ENCODE measurements at places on chromosomes 1 and 21. TPM values are rescaled to one million over a fixed set of nuclear protein-coding genes. Genes with fewer than 3 reads are reported as not detected.

DNA sequence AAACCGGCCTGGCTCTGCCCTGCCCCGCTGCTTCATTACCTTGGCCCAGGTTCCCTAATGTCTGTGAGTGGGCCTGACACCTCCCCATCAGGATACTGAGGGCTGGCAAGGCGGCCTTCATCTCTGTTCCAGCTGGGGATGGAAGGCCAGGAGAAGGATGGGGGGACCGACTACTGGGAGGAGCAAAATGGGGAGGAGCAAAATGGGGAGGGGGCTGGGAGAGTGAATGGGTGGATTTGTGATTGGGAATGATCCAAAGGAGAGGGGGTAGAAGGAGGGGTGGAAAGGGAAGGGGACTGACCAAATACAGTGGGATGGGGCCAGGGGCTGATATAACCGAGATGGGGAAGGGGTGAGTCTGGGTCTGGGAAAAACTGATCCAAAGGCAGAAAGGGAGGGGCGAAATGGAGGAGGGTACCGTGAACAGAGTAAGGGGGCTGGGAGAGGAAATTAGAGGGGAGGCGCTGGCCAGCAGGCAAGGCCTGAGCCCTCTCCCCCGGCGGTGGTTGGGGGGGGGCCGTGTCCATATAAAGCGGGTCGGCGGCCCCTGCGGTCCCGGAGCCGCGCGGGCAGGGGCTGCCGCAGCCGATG lies at the start of gene FOXE3:
Gene FOXE3 (plus strand): TSS at position 558 of the 591 bp plus-strand sequence. CDS start 31 bp downstream, at position 589.
- no peak for DNase-seq

GRCh38 chr1:27380766-27381733 lies 2.1 kb downstream of the CD164L2 start:
- DNase-seq: no peak

DNA sequence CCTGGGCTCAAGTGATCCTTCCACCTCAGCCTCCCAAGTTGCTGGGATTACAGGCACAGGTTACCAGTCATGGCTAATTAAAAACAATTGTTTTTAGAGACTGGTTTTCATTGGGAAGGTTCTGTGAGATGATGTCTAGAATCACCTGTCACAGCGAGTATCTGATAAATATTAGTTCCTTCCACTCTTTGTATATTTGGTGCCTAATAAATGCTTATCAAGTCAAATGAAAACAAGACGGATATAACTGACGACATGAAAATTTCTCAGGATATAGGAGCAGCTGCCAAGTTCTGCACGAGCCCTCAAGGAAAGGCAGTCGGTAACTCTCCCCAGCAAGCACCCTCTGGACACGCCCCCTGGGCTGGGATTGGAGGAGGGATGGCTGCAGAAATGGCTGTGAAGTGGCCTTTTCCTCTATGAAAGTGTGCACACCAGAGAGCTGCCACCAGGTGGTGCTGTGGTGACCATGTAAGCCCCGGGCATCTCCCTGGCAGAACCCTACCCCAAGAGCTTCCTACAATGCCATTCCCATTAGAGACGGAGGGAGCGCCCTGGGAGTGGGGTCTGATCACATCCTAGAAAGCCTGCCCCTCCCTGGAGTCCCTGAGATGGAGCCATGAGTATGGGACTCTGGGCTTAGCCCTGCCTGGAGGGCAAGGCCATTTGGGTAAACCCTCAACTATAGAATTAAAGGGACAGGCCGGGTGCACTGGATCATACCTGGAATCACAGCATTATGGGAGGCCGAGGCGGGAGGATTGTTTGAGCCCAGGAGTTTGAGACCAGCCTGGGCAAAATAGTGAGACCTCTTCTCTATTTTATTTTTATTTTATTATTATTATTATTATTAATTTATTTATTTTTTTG lies 50.9 kb downstream of the HTR6 start:
- peak; percentile 92 for DNase-seq

GRCh38 chr1:239446611-239447010 lies 60.2 kb downstream of the CHRM3 start:
- DNase-seq: no peak

DNA sequence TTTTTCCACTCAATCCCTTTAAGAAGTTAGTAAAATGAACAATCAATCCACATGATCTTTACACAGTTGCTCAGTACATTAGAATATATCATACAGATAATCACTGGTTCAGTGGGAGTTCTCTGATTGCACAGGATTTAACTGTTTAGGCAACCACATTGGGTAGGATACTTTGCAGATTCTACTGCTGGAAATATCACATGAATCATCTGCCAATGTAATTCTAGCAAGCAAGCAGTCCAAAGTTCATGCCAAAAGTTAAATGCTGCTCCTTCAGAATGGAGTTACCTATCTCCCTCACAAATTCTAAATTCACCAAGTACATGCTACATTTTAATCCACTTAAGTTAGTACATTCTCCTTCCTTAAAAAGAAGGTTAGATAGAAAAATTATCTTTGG lies 52.4 kb downstream of the NEGR1 start:
- DNase-seq: no peak

GRCh38 chr1:155717041-155717440 lies 28.1 kb downstream of the DAP3 start:
- DNase-seq: no peak

GRCh38 chr1:68814067-68814466 lies 317.2 kb upstream of the DEPDC1 start:
- no peak for DNase-seq

- DNase-seq: no peak
Observed at GRCh38 chr1:116988248-116988647, 13.3 kb upstream of the CD101 start.

GRCh38 chr1:16418823-16419425 lies 18.3 kb downstream of the SPATA21 start:
- no peak for DNase-seq

- DNase-seq: no peak
Observed at GRCh38 chr1:230923176-230923575, 54.9 kb upstream of the C1orf198 start.

GRCh38 chr1:210407207-210407886 lies 78.6 kb downstream of the HHAT start:
- peak; percentile 84 for DNase-seq

- no peak for DNase-seq
Observed at GRCh38 chr1:154871374-154871773, 1.3 kb upstream of the KCNN3 start.

DNA sequence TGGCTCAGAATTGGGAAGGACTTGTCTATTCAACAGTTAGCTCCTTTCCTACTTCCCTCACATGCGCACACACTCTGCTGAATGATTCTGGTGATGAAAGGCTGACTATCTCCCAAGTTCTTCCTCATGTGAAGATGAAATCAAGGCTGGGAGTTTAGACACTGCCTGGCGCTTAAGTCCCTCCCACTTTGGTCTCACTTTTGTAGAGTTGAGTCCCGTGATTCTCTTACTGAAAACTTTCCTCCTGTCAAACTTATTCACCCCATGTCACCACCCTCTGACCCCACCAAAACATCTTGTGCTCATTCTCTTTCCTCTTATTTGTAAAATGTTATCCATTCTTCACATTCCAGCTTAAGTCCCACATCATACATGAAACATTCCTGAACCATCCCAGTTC lies 8.4 kb upstream of the MRPS6 start:
- DNase-seq: no peak

- no peak for DNase-seq
Observed at GRCh38 chr1:47262787-47263413, 30.9 kb upstream of the TAL1 start.

GRCh38 chr1:83102630-83103071 lies 896.3 kb downstream of the TTLL7 start:
- no peak for DNase-seq

- DNase-seq: no peak
Observed at GRCh38 chr1:111723871-111724270, 15.3 kb downstream of the INKA2 start.

DNA sequence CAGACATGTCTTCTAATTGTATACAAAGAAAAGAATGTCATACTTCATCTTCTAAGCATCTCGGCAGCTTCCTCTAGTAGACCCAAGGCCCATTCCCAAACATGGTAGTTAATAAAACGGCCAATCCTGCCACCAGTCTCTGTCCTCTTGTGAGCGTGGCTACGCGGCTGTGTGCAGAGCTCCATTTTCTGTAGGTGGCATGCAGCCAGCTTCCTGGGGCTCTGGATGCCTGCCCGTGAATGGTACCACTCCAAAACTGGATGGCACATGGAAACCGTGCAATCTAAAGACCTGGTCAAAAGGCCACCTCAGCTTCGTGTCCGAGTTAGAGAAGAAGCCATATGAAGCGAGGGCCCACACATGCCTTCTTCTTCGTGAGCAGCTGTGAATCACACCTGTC lies 110.7 kb downstream of the SIPA1L2 start:
- DNase-seq: no peak

DNA sequence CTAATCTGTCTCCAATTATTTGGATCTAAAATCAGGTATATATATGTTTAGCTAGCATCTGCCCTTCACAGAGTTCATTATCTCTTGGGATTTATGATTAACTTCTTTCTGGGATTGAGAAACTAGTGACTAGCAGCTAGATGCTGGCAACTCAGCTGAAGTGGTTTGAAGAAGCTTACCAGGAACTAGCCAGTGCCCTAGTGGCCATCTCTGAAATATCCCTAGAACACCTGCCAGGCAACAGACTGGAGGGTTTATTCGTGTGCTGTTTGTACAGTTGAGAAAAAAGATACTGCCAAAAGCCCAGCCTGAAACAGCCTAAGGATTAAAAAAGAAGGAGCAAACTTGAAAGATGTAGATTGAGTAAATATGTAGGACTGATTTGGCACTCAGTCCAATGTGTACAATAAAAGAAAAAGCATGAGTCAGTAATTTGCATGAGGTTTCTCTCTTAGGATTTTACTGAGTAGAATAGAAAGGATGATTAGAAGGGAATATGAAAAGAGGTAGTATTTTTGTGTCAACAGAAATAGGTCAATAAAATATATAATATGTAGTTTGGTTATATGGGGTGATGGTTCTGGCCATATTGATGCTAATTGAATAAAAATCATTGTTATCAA lies 1144.6 kb upstream of the ADGRL2 start:
- no peak for DNase-seq

DNA sequence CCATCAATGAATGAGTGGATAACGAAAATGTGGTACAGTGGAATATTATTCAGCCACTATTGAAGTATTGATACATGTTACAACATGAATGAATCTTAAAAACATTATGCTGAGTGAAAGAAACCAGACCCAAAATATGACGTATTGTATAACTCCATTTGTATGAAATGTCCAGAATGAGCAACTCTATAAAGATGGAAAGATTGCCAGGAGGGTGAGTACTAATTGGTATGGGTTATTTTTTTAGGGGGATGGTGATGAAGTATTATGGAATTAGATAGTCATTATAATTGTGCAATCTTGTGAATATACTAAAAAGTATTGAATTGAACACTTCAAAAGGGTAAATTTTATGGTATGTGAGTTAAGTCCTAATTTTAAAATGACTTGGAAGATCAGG lies 278.6 kb downstream of the SIPA1L2 start:
- DNase-seq: no peak

- DNase-seq: no peak
Observed at GRCh38 chr1:193971595-193971994, 785.2 kb upstream of the B3GALT2 start.

- DNase-seq: no peak
Observed at GRCh38 chr1:11641776-11642305, 12.4 kb downstream of the FBXO2 start.

DNA sequence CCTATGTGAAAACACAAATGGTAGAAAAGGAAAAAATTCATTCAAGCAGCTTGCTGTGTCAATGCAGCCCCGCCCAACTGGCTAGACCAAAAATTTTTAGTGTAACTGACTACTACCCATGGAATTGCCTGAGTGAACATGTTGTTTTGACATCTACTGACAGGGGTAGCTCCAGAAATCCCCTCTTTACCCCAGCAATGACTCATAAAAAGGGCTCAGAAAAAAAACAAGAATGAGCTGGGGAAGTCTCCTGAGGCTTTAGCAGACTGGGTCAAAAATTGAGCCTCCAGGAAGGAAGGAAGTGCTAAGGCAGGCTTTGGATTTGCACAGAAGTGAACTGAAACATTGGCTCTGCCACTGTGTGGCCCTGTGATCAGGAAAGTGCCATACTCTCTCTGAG lies 24.4 kb upstream of the FGGY start:
- DNase-seq: no peak

FGR gene
- total RNA-seq: 249 TPM

GJA8 gene
- total RNA-seq: not detected

KRTAP19-3 gene
- not detected for total RNA-seq

CD48 gene
- total RNA-seq: 286 TPM

FAM177B gene
- total RNA-seq: 7.0 TPM

TDRD5 gene
- not detected for total RNA-seq

OR2AK2 gene
- total RNA-seq: 1.8 TPM

SYPL2 gene
- 1.3 TPM for total RNA-seq

All from spleen (tissue), 13 donors.